ENCODE measurements at places on chromosomes 4 and X.

- DNase-seq, result no peak
These were observed 113.5 kb downstream of the PRKX start for GRCh38 chrX:3599802-3600430.

GRCh38 chrX:13598877-13599276 lies 29.5 kb downstream of the EGFL6 start:
- DNase-seq, result no peak

GRCh38 chr4:16967722-16968121 lies 69.3 kb upstream of the LDB2 start:
- DNase-seq, result no peak

DNA sequence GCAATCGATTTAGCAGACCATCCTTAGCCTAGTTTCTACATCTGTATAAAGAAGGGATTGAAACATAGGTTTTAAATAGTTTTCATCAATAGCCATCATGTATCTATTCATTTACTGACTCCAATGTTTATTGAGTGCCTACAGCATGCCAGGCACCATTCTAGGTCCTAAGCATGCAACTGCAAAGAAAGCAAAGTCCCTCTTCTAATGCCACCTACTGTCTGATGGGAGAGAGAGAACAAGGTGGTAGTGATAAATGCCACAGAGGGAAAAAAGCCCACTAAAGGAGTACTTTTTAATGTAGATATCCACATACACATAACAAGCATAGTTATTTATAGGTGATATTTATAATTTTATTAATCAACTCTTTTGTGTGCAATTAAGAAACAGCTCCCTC lies 67.6 kb upstream of the PPARGC1A start:
- DNase-seq, result no peak

- DNase-seq, result no peak
These were observed 401.0 kb downstream of the FSTL5 start for GRCh38 chr4:161762796-161763195.

- no peak for DNase-seq
These were observed 11.2 kb upstream of the FREM3 start for GRCh38 chr4:143711543-143712154.

DNA sequence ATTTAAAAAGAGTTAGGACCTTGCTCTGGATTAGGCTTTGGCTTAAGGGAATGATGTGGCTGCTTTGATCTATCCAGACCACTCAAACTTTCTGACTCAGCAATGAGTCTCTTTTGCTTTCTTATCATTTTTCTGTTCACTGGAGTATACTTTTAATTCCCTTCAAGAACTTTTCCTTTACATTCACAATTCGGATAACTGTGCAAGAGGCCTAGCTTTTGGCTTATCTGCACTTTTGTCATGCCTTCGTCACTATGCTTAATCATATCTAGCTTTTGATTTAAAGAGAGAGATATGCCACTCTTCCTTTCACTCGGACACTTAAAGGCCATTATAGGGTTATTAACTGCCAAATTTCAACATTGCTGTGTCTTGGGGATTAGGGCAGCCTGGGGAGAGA lies 147.9 kb downstream of the DCHS2 start:
- DNase-seq, result no peak

DNA sequence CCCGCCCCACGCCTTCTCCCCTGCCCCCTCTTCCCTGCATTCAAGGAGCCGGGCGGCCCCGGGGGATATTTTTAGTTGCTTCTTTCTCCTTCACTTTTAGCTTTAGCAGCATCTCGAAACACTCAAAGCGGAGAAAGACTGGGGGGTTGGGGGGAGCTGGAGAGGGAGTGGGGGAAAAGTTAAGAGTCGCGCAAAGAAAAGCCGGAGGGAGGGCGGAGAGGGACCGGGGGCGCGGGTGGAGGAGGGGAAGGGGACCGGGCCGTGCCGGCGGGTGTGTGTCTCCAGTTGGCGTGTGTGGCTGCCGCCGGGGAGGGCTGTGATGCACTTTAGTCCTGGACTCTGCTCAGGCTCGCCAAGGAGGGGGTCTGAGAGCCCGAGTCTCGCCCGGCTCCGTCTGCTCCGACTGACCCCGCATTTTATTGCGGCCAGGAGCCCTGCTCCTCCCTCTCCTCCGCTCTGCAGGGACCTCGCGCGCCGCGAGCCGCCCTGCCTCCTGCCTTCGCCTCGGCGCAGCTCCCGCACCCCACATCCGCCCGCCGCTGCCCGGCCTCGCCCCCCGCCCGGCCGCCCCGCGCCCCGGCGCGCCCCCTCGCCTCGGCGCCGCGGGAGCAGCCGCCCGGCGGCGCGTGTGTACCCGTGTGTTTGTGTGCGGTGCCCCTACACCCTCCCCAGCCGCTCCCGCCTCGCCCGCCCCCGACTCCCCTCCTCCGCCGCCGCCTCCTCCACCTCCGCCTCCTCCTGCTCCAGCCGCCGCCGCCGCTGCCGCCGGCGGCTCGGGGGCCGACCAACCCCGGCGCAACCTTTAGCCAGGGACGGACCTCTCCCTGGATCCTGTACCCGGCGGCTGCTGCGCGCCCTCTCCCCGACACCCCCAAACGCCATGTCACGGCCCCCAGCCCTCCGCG lies 1.4 kb downstream of the ZNF827 start:
- peak; percentile 57 for DNase-seq

GRCh38 chrX:129655547-129656249 lies 942 bp upstream of the APLN start:
- DNase-seq, result peak; percentile 32

DNA sequence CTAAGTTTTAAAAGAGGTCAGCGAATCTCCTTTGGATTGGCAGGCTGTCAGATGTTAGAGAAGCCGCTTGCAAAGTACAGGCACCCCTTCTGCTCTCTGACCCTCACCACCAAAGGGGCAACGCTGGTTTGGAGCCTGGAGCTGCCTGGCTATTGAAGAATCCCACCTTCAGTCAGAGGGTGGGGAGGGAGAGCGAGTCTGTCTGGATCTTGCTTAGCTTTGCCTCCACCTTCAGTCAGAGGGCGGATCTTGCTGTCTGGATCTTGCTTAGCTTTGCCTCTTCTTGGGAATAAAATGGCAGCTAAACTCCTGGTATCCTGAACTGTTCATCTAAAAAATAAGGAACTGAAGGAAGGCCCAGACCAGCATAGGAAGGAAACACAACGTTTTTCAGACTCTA lies 7.3 kb downstream of the CCDC110 start:
- no peak for DNase-seq

GRCh38 chr4:12071316-12071715 lies 642.6 kb upstream of the HS3ST1 start:
- no peak for DNase-seq

DNA sequence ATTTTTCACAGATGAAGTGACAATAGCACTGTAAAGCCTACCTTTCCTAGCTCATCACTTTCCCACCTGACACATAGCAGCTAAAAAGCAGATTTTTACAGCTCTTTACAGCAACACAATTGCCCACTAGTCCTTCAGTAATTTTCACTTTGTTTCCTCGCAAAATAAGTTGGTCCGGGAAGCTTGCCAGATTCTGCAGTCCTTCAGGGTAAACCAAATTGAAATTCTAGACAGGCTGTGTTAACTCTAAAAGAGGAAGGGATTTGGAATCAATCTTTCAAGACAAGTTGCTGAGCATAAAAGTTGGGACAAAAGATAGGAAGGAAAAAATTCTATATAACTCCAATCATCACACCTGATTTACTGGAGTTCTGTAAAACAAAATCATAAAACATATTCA lies 8.7 kb downstream of the C1QTNF7 start:
- DNase-seq, result no peak

DNA sequence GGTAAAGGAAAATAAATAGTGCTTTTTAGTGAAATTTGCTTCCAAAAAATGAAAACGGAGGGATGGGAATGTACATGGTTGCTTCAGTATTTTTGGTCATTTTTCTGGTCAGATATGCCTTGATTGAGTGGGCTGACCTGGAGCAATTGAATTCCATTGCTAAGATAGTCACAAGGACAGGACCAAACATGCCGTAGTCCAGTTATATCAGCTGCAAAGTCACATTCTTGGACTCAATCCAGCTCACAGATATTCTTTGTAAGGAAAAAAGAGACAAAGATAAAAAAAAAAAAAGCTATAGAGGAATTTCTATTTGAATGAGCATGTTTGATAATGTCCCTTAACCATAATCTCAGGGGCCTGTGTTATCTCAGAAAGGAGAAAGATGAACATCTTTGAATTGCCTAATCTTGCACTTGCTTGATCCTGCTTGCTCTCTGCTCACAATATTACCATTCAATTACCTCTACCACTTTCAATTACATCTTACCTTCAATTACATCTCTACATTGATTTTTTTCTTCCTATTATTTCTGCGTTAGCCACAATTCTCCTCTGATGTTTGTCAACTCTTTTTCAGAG lies 75.4 kb upstream of the PACRGL start:
- no peak for DNase-seq

DNA sequence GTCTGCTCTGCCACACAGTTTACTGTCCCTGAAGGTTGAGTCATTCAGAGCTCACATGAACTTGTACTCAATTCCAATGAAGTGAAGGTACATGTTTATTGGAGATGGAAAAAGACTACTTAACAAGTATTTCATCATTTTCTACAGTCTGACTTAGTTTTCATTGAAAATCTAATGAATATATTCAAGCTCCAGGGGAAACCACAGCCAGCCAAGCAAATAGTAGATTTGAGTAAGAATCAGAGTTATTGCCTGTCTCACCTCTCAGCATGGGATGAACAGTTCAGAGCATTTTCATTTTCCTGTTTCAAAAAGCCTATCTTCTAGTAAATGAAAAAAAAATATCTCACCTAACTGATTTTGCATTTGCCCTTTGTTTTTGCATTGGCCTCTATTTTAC lies 1249.4 kb upstream of the DIAPH2 start:
- no peak for DNase-seq

DNA sequence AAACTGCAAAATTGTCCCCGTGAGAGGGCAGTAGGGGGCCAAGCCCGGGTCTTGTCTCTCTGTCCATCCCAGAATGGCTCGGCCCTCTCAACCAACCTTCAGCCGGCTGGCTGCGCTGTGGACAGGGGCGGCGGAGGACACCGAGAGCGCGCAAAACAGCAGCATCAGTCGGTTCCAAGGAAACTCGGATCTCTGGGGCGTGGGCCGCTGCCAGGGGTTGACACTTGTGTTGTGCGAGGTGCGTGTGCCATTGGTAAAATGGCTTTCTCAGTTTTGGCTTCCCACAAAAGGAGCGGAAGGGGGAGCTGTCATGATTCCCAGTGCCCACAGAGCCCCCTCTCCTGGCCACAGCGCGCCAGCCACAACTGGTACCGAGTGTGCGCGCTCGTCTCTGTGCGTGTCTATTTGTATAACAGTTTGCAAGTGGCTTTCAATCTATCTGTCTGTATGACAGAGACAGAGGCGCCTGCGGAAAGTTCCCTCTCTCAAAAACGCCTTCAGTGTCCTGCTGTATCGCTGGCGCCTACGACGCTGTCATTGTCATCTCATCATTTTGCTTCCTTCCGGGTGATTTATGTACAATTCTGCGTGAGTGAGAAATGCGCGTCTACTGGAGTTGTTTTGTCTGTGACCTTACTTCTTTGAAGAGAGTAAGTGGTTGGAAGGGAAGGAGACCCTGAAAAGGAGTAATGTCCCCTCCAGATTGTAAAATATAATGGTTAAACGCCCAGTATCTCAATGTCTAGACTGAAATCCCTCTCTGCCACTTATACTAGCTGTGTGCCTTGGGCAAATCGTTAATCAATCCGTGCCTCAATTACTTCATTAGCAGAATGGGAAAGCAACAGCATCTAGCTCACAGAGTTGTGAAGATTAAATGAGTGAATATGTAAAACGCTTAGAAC lies 1.8 kb downstream of the DKK2 start:
- DNase-seq, result no peak

GRCh38 chrX:11119313-11119943 lies 8.3 kb downstream of the HCCS start:
- no peak for DNase-seq

DNA sequence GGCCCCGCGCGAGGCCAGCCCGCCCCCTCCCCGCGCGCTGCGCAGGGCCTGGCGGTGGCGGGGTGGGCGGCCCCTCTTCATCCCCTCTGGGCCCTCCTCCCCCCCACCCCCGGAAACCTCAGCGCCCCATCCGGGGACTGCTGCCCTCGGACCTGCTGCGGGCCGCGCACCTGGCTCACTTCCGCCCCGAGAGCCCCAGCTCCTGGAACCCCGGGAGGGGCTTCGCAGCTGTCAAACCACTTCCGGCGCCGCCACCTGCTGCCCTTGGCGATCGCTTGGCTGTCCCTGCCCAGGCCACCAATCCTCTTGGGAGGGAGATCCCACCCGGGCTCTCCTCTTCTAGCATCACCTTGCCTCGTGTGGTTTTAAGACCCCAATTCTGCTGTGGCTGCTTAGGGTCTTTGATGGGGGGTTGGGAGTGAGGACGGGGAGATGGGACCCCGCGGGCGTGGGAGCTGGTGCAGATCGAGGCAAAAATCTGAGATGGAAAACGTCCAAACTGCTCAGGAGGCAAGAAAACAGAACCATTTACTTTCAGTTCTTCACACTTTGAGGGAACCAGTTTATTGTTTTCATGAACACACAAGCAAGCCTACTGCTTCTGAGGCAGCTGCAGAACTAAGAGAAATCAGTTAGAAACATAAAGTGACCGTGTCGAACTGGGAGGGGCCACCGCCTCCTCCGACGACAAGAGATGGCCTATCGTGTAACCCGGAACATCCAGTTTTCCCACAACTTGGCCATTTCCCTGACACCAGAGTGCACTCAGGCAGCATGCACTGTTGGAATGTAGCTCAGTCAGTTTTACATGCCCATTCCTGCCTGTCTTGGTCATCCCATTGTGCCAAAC lies 754 bp downstream of the MTMR1 start:
- DNase-seq, result peak; percentile 89

- no peak for DNase-seq
These were observed 56.2 kb upstream of the CHRDL1 start for GRCh38 chrX:110851780-110852179.

DNA sequence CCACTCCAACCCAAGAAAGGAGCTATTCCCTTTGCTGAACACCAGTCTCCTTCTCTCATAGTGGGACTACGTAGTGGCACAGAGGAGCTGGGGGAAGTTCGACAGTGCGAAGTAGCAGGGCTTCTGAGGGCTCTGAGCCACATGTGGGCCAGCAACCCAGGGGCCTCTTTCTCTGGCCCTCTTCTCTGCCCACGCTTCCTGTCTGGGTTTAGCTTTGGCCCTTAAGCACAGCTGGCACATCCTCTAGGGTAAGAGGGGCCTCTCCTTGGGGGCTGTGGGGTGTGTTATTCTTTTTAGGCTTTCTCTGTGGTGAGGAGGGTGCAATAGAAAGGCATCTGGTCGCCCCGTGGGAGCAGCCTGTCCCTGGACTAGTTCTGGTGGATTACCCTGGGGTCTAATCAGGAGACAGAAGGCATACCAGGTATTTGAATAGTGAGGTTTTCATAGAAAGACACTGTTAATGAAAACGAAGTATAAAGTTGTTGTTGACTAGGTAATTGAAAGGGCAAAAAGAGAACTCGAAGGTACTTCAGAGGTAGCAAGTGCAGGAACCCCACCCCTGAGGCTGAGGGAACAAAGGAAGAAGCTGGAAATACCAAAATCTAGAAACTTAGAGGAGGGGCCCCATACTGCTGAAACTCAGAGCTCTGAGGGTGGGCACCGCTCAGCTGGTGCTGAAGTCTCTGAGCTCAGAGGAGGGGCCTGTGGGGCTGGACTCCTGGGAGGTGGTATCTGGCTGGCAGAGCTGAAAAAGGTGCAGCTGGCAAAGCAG lies 151.9 kb upstream of the RPS6KA3 start:
- no peak for DNase-seq

- no peak for DNase-seq
These were observed 150.6 kb downstream of the ADAMTS3 start for GRCh38 chr4:72418458-72418857.
